ENCODE measurements at places on chromosomes 1 and 21. TPM values are rescaled to one million over a fixed set of nuclear protein-coding genes. Genes with fewer than 3 reads are reported as not detected.

- DNase-seq: peak; percentile 13
Observed at GRCh38 chr1:98181036-98181764, 260.4 kb upstream of the DPYD start.

GRCh38 chr21:15441060-15441493 is 288.7 kb upstream of the USP25 start:
- no peak for DNase-seq

- DNase-seq: no peak
Observed at GRCh38 chr1:54701996-54702395, 13.7 kb upstream of the TTC4 start.

- DNase-seq: peak; percentile 56
Observed at GRCh38 chr1:185317886-185318310, 855 bp upstream of the IVNS1ABP start.

DNA sequence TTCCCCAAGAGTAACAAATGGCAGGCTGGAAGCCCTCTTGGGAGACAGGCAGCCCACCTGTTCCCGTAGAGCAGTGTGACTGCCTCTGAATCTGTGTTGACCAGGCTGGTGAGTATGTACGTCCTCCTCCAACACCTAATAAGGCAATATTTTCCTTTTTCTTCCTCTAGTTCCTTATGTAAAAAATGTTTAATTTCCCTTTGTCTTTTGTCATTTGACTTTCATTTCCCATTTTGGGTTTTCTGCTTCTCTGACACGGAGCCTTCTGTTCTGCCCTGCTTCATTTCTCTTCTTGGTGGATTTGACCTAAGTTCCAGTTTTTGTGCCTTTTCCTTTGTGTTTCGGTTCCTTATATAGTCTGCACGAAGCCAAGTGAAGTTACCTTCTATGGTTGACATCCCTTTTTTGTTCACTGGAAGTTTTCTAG is 65.8 kb upstream of the ATF3 start:
- DNase-seq: no peak

DNA sequence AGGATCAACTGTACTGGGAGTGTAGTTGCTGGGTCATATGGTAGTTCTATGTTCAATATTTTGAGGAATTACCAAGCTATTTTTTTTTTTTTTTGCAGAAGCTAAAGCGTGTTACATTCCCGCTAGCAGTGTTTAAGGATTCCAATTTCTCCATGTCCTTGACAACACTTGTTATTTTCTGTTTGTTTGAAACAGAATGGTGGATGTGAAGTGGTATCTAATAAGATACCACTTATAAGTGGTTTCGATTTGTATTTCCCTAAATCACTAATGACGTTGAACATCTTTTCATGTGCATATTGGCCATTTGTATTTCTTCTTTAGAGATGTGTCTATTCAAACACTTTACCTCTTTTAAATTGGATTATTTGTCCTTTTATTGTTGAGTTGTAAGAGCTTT is 112.2 kb downstream of the DISP1 start:
- DNase-seq: no peak

BOLA1 gene
- 16.1 TPM for total RNA-seq

GRCh38 chr1:203428981-203429599 is 46.5 kb upstream of the PRELP start:
- peak; percentile 47 for DNase-seq

- DNase-seq: peak; percentile 93
Observed at GRCh38 chr1:52842643-52843310, at the start of gene ZYG11A. ZYG11A (plus strand) TSS chr1:52842760; CDS start chr1:52842884, 124 bp downstream.

DNA sequence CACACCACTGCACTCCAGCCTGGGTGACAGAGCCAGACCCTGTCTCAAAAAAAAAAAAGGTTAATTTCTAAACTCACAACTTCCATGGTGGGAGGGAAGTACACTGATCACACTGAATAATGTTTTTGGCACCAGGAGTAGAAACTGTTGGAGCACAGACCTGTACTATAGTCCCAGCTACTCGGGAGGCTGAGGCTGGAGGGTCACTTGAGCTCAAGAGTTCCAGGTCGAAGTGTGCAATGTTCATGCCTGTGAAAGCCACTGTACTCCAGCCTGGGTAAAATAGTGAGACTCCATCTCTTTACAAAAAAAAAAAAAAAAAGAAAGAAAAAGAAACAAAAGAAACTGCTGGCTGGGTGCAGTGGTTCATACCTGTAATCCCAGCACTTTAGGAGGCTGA is 35.3 kb downstream of the TMEM50B start:
- no peak for DNase-seq

- peak; percentile 94 for DNase-seq
Observed at GRCh38 chr1:27284425-27285273, 37.3 kb upstream of the TMEM222 start.

- no peak for DNase-seq
Observed at GRCh38 chr21:32779983-32780382, 8.4 kb upstream of the PAXBP1 start.

Data from hepatocyte (in vitro differentiated cells).